ENCODE measurements at places on chromosomes 4 and X. TPM values are rescaled to one million over a fixed set of nuclear protein-coding genes. Genes with fewer than 3 reads are reported as not detected.

Gene EMCN
- polyA plus RNA-seq: 0.62 TPM

Gene GYG2
- polyA plus RNA-seq: 1.6 TPM

Gene PPEF1
- polyA plus RNA-seq: 0.58 TPM

Gene CT45A3
- not detected for polyA plus RNA-seq

Gene AFP
- polyA plus RNA-seq: 0.54 TPM

DNA sequence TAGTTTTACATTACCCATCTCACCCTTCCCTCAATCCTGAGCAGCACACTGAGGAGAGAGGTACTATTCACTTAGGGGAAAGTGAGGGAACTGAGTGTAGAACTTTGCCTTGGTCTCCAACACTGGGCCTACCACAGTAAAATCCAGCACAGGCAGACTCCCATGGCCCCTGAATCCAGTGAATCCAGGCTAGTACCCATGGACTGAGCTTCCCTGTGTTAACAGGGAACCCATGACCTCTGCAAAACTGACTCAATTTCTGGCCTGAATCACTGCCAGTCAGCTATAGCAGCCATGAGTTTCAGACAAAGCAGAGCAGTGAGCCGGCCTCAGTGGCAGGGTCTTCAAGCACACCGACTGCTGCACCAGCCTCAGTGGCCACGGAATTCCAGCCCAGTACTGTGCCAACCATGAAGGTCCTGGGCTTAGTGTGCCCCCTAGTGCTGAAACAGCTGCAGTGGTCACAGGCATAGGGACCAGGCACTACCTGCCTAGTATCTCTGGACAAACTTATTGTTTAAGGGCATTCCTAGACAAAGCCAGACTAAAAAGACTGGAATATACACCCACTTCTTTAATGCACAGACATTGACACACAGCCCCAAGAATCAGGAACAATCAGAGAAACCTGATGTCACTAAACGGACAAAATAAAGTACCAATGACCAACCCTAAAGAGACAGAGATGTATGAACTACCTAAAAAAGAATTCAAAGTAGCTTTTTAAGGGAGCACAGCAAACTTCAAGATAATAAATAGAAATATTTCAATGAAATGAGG is 127.4 kb upstream of the RPL34 start:
- DNase-seq: peak; percentile 19

GRCh38 chr4:104217526-104217925 is 277.2 kb downstream of the CXXC4 start:
- DNase-seq: no peak

DNA sequence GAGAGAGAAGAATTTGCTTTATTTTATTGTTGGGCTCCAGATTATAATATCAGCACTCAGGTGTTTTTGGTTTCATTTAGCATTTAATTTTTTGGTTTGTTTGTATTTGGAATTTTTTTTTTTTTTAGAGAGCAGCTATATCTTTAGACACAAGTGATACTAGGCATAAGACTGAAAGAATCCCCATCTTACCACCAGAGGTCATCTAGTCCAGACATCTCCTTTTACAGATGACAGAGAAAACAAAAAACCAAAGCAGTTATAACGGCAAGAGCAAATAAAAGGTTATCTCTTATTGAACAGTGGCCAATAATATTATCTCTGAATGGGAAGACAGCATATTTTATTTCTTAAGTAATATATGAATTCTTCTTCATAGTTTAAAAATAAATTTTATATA is 22.8 kb downstream of the USP38 start:
- peak; percentile 15 for DNase-seq

GRCh38 chrX:64334467-64334866 is 60.8 kb downstream of the MTMR8 start:
- no peak for DNase-seq

DNA sequence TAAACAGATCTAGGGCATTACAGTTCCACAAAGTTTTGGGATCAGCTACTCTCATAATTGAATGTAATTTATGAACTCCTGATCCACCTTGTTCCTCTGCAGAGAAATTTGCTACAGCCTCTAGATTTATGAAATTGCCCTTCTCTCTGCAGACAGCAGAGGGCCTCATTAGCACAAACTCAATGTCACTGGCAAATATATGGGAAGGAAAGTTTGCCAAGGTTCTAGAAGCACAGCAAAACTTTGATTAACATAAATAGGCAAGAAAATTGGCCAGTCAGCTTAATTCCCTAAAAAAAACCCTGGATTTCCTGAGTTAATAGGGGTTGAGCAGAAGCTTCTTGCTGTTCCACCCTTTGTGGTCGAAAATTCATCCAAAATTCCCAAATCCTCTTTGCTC is 31.5 kb downstream of the PRPS1 start:
- peak; percentile 32 for DNase-seq

DNA sequence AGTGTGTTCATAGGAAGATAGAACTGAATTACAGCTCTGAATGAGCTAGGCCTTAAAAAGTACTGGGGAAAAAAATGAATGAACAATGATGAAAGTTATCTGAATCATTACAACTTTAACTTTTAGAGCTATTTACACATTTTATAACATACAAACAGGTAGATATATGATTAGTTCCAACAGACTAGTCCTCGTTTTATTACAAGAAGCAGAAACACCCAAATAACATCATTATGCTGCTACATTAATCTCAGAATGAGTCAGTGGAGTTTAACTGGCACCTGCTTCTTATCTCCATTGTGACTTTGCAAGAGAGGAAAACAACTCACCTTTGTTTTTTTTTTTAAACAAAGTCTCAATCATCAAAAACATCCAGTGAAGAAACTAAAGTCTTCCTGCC is 15.2 kb downstream of the ATP8A1 start:
- no peak for DNase-seq

DNA sequence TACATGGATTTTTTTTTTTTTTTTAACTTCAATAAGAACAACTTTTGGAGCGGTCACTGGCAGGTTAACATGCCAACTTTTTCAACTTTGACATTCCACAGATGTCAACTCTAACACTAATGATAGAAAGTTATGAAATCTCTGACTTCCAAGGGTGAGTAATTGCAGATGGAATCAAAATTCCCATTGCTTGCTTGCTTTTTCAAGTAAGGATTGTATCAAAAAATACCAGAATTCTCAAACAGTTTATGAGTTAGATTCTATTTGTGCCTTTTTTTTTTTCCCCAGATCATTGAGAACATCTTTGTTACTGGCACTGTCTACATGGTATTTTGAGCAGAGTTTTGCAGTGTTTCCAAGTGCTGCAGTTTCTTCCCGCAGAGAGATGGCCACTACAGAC is 50.3 kb upstream of the OTUD4 start:
- no peak for DNase-seq

DNA sequence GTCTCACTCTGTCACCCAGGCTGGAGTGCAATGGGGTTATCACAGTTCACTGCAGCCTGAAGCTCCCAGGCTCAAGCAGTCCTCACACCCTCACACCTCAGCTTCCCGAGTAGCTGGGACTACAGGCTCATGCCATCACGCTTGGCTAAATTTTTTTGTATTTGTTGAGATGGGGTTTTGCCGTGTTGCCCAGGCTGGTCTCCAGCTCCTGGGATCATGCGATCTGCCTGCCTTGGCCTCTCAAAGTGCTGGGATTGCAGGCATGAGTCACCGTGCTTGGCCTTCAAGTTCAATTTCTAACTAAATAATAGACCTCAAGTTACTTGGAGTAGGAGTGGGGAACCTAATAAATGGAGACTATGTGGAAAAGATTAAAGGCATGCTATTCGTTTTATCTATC is 48.9 kb downstream of the MND1 start:
- DNase-seq: no peak

GRCh38 chrX:53631156-53631555 is 55.4 kb downstream of the HUWE1 start:
- DNase-seq: no peak

GRCh38 chr4:100590325-100590724 is 72.5 kb upstream of the EMCN start:
- no peak for DNase-seq

DNA sequence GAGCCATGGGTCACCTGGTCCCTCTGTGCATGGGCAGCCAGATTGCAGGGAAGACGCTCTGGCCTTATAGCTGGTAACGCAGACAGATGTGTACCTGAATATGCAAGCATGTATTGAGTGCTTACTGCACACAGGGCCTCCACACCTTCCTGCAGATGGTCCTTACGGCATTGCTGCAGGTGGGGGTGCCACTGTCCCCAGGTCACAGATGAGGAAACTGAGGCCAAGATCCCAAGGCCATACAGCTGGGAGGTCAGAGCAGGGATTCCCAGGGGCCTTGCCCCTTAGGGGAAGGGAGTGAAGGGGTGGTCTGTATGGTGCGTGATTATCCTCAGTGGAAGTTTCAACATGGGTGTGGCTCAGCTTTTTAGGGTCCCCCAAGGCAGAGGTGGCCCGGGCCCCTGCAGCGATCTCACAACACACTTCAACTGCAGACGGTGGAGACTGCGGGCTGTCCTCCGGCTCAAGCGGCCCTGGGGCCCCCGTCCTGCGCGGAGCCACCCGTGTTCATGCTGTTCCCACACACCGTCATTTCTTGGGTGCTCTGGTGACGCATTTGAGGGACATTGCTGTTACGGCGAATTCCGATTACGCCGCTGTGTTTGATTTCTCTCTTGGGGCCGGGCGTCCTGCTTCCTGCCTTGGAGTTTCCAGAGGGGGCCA is 8.1 kb downstream of the DOK7 start:
- DNase-seq: no peak

DNA sequence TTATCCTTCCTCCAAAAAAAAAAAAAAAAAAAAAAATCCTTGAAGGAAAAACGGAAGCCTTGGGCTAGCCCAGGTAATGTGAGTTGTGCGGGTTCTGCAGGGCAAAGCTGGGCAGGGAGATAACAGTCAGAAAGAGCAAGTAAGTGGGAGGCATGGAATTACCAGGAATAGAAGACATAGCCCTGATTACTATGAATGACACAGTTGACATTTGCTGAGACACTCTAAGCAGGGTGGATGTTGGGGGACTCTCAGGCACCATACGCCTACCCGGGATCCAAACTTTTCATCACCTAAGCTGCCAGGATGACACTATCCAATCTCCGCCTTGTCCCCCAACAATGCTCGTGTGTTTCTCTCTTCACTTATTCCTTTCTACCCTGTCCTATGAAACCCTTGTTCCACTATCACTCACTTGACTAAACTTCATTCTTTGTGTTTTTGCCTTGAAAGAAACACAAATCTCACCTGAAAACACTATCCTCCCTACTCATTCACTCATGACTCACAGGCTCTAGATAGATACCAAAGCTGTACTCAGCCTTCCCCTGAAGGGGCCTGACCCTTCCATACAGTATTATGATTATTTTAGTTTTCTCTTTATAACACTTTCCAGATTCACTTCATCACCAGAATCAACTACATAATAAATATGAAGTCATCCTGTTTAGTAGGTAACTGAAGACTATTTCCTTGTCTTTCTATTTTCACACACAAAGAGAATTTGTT is 158.4 kb downstream of the INPP4B start:
- DNase-seq: no peak

GRCh38 chrX:19955306-19955705 is 35.6 kb downstream of the BCLAF3 start:
- DNase-seq: no peak
